Activated gamma-delta T cell (primary cell): ENCODE measurements at places on chromosomes 13 and 19.

GRCh38 chr13:73851104-73851503 lies 283.1 kb downstream of the KLF12 start:
- DNase-seq, result no peak

DNA sequence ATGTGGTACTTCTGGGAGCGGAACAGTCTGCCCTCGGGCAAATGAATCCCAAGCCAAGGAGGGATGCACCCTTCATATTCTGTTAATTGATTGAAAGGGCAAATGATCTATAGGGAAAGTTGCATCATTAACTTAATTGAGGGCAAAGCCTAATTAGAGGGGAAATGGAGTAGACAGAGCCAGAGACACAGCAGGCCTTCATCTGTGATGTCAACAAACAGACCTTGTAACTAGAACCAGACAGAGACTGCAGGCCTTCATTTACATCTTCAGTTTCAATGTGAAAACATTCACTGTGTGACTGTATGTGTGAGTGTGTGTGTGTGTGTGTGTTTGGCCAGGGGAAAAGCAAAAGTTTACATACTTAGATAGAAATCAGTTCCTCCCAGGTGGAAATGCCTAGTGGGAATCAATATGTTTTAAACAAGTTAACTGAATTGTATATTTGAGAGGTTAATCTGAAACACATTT lies 126.4 kb downstream of the SPRY2 start:
- DNase-seq, result no peak

DNA sequence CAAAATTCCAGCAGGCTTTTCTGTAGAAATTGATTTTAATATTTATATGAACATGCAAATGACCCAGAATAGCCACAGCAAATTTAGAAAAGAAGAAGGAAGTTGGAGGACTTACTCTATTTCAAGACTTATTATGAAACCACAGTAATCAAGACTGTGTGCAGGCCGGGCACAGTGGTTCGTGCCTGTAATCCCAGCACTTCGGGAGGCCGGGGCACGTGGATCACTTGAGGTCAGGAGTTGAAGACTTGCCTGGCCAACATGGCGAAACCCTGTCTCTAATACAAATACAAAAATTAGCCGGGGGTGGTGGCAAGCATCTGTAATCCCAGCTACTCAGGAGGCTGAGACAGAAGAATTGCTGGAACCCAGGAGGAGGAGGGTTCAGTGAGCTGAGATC lies 6.0 kb upstream of the FFAR2 start:
- DNase-seq, result no peak

GRCh38 chr13:34307607-34308006 lies 489.7 kb downstream of the RFC3 start:
- no peak for DNase-seq

GRCh38 chr13:33182729-33183128 lies 102.8 kb downstream of the STARD13 start:
- DNase-seq, result no peak
